NCI-H2029 treated with DMSO at 0.1 percent for 48 hours (cell line): ENCODE measurements at places on chromosomes 2 and 18.

GRCh38 chr2:60867848-60868247 is 13.5 kb upstream of the REL start:
- no peak for DNase-seq

DNA sequence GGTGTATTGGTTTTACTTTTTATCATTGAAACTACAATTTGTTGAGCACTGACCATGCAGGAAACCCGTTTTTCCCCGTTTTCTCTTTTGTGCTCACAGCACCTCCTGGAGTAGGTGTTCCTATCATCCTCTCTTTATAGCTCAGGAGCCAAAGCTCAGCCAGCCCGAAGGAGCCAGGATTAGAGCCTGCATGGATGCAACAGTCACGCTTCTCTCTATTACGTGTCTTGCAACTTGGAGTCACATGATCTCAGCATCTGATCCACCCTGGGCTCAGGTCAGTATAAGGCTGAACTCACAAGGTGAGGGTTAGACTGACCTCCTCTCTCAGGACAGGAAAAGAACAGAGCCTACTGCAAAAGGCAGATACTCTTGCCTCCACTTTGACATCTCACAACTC is 150.5 kb downstream of the MBP start:
- DNase-seq, result no peak

DNA sequence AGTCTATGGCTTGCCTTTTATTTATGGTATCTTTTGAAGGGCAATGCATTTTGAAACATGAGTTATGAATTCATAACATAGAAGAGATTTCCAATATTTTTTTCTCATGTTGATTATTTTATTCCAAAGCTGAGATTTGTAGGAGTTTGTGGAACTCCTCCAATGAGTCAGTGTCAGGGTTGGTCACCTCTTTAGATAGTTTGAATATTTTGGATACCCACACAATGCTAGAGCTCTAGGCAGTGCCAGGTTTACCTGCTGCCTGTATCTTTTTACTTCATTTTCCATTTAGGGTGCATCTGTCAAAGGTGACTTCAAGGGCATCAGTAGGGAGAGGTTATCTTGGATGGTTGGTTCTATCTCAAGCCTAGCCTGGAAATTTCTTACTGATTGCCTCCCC is 152.7 kb downstream of the CERS6 start:
- DNase-seq, result no peak

GRCh38 chr18:70172225-70172624 is 33.3 kb downstream of the RTTN start:
- no peak for DNase-seq

GRCh38 chr2:142134911-142135310 is 4.1 kb upstream of the LRP1B start:
- DNase-seq, result no peak
